Central memory CD8-positive, alpha-beta T cell (primary cell): ENCODE measurements at places on chromosomes 13 and 19.

GRCh38 chr19:49333811-49334288 lies 1.4 kb upstream of the CD37 start:
- peak; percentile 32 for DNase-seq

DNA sequence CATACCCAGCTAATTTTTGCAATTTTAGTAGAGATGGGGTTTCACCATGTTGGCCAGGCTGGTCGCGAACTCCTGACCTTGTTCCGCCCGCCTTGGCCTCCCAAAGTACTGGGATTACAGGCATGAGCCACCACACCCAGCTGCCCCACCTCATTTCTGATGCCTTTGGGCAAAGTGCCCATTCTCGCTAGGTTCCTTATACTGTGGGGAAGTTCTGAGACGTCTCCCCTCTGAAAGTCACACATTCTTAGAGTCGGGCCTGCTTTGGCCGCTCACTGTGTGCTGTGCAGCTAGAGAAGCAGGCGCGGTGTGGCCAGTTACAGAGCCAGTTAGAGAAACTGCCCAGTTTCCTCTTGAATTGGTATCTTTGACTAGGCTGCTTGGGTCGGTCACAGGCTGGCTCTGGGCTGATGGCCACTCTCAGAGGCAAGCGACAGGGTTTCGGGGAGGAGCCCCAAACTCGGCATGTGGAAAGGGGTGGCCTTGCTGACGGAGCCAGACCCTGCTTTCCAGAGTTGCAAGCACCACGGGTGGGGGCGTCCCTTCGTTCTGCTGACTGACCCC lies 18.0 kb downstream of the PRAM1 start:
- no peak for DNase-seq

DNA sequence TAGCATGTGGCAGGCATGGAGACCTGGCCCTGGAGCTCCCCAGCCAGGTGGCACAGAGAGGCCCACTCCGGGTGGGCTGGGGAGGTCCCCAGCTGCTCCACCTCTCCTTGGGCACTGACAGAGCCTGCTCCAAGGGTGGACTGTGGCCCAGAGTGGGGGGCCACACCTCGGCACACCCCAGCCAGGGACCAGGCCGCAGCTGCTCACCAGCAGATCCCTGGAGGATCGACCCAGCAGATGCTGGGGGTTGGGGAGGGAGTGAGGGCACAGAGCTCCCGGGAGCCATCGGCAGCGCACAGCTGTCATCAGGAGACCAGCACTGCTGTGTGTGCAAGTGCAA lies 72.0 kb upstream of the KCTD15 start:
- DNase-seq, result no peak

DNA sequence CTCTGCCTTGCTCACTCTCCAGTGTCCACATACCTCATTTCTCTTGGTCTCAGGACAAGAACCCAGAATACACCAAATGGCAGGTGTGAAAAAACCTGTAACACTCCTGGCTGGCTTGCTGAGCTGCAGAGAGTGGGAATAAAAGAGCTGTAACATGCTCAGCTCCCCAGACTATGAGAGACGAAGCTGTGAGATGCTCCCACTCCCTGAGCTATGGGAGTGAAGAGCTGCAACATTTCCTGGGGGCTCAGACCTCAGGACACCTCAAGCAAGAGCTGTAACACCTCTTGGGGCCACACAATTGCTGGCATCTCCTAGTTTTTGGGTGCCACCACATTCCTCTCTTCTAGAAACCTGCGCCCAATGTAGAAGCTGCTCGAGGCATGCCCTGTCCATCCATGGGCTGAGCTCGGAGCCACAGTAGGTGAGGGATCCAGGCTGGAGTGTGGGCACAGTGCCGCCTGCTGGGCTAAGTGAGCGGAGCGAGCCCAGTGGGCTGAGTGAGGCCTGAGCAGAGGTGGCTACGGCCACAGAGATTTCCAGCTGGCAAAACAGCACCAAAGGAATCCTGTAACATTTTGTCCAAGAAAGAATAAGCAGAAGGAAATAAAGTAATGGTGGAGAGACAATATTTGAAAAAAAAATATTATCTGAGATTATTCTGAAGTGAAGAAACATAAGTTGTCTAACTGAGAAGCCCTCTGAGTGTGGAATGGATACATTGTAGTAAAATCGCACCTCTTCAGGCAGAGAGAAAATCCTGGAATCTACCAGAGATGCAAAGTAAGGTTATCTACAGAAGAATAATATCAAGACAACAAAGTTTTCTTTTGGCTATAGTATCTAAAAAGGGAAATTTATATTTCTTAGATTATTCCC lies 186.2 kb upstream of the PCDH9 start:
- no peak for DNase-seq

DNA sequence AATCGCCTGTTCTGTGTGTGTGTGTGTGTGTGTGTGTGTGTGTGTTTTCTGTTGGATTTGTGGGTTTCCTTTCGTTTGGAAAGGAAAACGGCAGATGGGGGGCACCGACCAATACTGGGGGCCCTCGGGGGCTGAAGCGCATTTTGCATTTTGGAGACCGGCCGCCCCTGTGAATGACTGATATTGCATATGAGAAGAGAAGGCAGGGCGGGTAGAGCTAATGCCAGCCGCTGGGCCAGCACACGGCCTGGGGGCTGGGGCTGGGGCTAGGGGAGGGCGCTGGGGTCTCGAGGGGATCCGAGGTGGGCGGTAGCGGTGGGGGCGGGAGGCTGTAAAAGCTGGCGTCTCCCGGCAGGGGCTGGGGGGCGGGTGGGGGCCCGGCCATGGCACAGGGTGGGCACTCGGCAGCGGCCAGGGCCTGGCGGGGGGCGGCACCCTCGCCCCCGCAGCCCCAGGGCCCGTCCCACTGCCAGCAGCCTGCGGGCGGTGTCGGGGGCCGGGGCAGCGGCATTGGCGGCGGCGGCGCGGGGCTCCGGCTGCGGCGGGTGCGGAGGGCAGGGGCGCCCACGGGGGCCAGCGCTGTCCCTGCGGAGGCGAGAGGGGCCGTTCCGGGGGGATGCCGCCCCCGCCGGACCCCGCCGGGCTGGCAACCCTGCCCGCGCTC lies 11.2 kb downstream of the ANO8 start:
- no peak for DNase-seq

GRCh38 chr19:49637821-49638738 lies 1.9 kb downstream of the RRAS start:
- DNase-seq, result no peak

DNA sequence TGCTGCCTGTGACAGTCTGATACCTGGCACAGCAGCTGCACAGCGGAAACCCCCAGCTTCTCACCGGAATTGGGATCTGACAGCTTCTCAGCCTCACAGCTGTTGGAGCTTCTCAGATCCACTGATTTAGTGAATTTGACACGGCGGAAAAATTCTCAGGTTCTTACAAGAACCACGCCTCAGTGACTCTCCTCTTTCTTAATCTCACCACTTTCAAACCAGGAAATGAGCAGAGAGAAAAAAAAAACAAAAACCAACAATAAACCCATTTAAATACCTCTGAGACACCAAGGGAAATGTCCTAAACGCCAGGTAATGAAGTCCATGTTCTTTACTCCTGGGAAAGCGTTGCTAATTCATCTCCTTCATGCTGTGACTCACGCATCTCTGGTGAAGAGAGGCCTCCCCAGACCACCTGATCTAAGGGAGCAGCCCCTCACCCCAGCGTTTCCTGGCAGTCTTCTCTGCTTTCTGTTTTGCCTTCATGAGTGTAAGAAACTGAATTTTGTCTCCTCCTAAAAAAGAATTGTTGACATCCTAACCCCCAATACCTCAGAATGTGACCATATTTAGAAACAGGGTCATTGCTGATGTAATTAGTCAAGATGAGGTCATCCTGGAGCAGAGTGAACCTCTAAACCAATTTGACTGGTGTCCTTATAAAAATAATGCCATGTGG lies 15.9 kb upstream of the IZUMO2 start:
- no peak for DNase-seq

GRCh38 chr19:11286312-11286974 lies 9.5 kb upstream of the TSPAN16 start:
- DNase-seq, result no peak

DNA sequence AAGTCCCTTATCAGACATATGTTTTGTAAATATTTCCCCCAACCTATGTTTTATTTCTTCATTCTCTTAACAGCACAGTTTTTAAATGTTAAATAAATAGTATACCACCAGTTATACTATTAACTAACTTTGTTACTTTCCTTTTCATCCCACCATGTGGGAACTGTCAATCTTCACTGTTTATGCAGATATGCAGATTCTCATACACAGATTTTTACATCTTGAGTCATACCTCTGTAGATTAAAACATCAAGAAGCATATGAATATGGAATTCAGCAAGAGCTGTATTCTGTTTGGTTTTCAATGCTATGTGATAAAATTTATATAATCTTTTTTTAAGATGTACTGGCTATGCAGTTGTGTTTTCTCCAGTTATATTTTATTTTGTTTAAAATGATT lies 566.3 kb downstream of the LIG4 start:
- DNase-seq, result no peak

DNA sequence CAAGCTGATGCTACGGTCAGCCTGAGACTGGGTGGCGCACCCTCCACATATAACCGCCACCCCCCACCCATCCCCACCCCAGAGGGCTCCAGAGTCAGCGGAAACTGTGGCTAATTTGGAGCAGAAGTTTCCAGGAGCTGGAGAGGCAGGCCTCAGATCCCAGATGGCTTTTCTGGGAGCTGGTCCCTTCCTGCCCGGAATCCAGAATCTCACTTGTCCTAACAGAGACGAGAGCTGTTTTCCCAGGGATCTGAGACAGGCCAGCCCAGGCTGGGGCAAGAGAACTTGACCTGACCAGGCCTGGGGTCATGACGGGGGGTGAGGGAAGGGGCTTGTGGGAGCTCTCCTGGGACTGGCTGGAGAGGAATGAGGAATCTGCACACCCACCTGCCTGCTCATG lies 6.5 kb downstream of the EPHX3 start:
- DNase-seq, result no peak

- no peak for DNase-seq
These were observed 19.4 kb downstream of the DYRK1B start for GRCh38 chr19:39814595-39814994.
